Liver (tissue), 10 donors: ENCODE measurements at places on chromosomes 11 and 22. TPM values are rescaled to one million over a fixed set of nuclear protein-coding genes. Genes with fewer than 3 reads are reported as not detected.

The SCGB1D2 gene
- total RNA-seq, result not detected

DNA sequence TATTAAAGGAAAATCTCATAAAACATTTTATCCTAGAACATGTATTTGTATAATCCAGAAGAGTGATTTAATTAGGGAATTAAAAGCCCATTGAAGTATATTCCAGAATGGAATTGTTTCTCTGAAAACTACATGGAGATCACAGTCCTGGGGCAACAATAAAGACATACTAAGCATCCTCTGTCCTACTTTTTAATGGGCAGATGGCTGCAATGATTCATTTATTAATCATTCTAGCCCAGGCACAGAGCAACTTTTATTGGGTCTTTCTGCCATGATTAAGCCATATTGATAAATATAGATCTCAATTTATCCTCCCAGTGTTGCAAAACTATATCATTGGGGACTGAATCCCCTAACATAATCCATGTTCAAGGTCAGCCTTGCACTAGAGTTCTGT lies 22.0 kb downstream of the FAM181B start:
- DNase-seq, result no peak

GRCh38 chr11:34639545-34639944 lies 18.7 kb downstream of the EHF start:
- no peak for DNase-seq

DNA sequence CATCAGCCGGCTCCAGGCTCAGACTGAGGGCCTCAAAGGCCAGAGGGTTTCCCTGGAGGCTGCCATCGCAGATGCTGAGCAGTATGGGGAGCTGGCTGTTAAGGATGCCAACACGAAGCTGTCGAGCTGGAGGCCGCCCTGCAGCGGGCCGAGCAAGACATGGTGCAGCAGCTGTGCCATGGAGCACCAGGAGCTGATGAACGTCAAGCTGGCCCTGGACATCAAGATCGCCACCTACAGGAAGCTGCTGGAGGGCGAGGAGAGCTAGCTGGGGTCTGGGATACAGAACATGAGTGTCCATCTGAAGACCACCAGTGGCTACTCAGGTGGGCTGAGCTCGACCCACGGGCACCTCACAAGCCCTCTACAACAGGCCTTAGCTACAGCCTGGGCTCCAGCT lies 4.0 kb upstream of the SCUBE2 start:
- DNase-seq, result no peak

DNA sequence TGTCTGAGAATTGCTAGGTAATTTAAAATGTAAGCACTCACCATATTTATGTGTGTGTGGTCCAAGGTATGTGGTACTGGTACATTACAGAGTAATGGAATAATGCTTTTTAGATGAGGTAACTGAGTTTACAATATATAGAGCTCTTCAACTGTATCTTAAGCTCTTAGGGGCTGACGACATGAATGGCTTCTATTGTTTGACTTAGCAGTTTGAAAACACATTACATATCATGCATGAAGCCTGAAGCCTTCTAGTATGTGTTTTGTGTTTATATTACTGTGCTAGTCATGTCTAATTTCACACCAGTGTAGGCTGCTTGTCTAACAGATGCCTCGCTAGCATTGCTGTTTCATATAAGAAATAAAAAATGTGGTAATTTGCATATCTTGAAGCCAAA lies 37.2 kb downstream of the GAS2 start:
- DNase-seq, result no peak

The OR51E2 gene
- total RNA-seq, result not detected

The SERPING1 gene
- 541 TPM for total RNA-seq

The UBQLNL gene
- total RNA-seq, result 0.05 TPM

DNA sequence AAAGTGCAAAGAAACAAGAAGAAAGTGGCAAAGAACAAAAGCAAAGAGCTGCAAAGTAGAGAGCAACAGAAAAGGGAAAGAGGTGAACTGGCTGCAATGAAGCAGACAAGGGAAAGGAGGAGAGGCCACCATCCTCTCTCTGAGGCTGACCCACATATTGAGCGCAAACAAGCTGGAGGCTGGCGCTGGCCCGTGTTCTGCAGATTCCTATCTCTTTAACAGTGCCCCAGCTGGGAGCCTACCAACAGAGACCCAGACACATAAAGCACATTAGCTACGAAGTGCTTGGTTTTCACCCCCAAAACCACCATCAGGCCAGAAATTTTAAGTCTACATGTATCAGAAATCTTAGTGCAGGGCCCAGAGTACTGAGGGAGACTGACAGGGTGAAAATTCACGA lies 17.6 kb downstream of the NCAPD3 start:
- DNase-seq, result no peak

- no peak for DNase-seq
Observed at GRCh38 chr11:18173225-18173866, 709 bp downstream of the MRGPRX4 start.
